ENCODE measurements at places on chromosomes 16 and 17. TPM values are rescaled to one million over a fixed set of nuclear protein-coding genes. Genes with fewer than 3 reads are reported as not detected.

DNA sequence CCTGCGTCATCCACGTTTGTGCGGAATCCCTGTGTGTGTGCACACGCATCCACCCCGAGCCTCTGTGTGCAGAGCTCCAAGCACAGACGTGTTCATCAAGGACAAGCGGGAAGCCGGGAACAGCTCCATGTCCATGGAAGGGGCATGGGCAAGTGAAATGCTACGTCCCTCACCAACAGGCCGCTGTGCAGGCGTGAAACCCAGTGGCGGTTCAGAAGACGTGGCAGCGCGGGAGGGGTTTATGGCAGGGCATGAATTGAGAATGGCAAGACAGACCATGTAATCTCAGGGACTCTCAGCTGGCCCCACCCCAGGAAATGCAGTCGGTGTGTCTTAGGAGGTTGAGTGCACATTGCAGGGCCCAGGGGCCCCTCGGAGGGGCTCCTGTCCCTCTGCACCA is 52.7 kb downstream of the TBC1D16 start:
- no peaks in the 10 kb centered on the region for H3K4me1 ChIP-seq
- H3K4me3 ChIP-seq: no peak overlapping the region
- no peaks in the 10 kb centered on the region for H3K36me3 ChIP-seq

DNA sequence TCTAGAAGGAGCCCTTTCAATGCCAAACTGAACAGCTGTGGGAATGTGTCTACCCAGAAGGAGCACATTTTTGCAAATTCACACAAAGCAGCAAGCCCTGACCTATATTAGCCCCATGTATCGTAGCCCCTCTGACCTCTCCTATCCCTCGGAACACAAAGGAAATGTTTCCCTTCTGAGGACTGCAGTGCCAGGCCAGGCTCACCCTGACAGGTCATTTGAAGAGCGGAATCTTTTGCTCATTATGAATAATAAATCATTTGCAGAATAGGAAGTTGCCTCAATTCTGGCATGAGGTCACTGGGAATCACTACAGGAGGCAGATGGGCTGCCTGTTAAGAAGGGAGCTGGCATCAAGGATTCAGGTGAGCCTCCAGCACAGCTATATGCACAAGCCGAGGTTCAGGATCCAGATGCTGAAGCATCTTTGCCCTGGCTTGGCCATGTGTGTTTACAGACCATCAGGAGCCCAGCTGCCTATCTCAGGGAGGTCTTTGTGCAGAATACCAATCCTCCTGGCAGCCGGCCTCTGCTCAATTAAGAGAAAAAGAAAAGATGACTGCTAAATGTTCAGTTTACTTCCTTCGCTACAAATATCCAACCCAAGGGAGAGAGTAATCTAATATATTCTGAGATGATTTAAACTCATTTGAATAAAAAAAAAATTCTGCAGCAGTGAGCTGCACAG is 119.4 kb downstream of the USP31 start:
- no peak overlapping the region for H3K27ac ChIP-seq
- no peaks in the 10 kb centered on the region for H3K4me1 ChIP-seq
- H3K4me3 ChIP-seq: no peak overlapping the region
- peaks cover 23% of the 10 kb centered on the region for H3K27me3 ChIP-seq
- ATAC-seq: no peak

- no peaks in the 10 kb centered on the region for H3K27me3 ChIP-seq
- H3K4me1 ChIP-seq: peaks cover 5% of the 10 kb centered on the region
- H3K27ac ChIP-seq: no peak overlapping the region
Observed at GRCh38 chr17:80356231-80356856, 58.6 kb upstream of the ENDOV start.

DNA sequence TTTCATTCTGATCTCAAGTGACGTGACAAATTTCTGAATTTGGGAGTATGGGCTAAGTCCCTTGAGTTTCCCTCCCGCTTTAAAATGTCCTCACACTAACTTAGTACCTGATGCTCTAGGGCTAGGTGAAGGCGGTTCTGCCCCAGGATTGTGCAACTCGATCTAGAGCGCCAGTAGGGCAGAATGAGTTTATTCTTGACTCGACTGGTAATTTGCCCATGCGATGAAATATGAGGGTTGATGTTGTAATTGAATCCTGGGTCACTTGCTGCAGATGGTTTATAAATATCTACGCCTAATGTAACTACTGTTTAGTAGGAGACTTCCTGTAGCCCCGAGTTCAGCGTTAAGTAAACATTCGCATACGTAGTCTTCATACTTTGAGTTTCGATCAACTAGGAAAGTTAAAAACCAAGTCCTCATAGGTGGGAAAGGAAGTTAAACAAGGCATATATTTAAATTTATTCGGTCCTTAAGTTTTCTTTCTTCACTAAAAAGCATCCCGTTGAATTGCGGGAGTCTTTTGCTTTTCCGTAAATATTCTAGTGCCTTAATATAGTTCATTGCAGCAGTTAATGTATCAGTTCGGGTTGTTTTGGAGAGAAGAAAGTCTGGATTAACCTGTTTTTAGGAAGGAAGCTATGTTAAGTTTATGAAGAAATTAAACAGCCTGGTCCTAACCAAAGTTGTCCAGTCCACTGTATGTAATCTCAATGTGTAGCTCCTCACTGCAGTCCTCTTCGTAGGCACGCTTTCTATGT is 1.6 kb downstream of the CTCF start:
- H3K4me1 ChIP-seq: peaks cover 25% of the 10 kb centered on the region
- ATAC-seq: no peak
- no peaks in the 10 kb centered on the region for H3K36me3 ChIP-seq
- no peaks in the 10 kb centered on the region for H3K27me3 ChIP-seq
- peak overlapping the region; percentile 90 for H3K4me3 ChIP-seq
- peak overlapping the region; percentile 89 for H3K27ac ChIP-seq

DNA sequence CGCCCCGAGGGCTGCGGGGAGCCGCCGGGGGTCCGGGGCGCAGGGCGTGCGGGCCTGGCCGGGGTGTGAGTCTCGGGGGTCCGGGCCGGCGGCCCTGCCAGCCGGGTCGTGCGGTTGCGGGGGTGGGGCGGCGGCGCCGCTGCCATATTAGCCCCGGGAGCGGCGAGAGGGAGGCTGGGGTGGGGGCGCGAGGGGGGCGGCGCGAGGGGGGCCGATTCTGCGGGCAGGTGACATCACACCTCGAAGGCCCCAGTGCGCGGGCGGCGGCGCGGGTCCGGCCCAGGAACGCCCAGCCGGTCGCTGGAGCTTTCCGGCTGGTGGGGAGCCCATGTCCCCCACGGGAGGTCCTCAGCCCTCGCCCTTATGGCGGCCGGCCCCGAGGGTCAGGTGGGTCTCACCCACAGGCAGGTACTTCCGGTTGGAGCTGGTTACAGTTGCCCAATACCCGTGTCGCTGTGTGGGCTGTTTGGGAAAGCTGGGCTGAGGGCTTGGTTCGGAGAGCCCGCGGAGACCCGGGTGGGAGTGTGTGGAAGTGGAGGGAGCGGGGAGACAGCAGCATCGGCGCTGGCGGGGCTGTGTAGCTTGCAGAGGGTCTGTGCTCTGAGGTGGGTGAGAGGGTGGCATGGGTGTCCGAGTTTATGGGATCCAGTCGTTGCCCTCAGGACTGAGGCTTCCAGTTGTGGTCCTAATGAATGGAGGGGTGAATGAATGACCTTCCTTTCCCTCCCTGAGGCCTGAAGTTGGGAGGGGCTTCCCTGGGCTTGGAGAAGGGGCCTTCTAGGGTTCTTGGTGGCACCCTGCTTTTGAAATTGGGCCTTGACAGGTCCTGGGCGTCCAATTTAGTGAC is 804 bp downstream of the ATP6V0C start:
- peaks cover 26% of the 10 kb centered on the region for H3K4me1 ChIP-seq
- H3K36me3 ChIP-seq: peaks cover 43% of the 10 kb centered on the region
- no peaks in the 10 kb centered on the region for H3K27me3 ChIP-seq

The KRTAP9-8 gene
- not detected for total RNA-seq

GRCh38 chr17:64598672-64599071 is 63.4 kb downstream of the SMURF2 start:
- ATAC-seq: no peak
- H3K4me1 ChIP-seq: peaks cover 13% of the 10 kb centered on the region
- H3K27ac ChIP-seq: peak overlapping the region; percentile 87
- no peaks in the 10 kb centered on the region for H3K27me3 ChIP-seq
- peaks cover 30% of the 10 kb centered on the region for H3K36me3 ChIP-seq

- peak overlapping the region; percentile 95 for H3K27ac ChIP-seq
- peak overlapping the region; percentile 67 for H3K4me3 ChIP-seq
- H3K27me3 ChIP-seq: no peaks in the 10 kb centered on the region
- peaks cover 45% of the 10 kb centered on the region for H3K4me1 ChIP-seq
Observed at GRCh38 chr16:20866145-20866772, 33.9 kb downstream of the DCUN1D3 start.

DNA sequence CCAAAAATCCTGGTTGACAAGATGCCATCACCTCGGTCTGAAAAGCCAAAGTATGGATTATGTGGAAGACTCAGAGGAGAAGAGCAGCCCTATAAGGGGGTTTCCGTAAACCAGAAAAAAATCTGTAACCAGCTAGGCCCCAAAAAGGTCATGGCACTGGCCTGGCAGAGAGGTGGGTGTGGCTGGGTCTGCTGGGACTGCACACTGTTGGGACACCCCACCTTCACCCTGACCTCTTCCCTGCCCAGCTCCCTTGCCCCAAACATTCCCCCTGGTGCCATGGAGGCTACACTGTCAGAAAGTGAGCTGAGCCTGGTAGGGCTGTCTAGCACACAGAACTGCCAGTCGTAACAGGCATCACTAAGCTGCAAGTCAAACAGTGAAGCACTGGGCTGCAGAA is 6.5 kb downstream of the SLC47A2 start:
- H3K27ac ChIP-seq: no peak overlapping the region
- H3K27me3 ChIP-seq: no peaks in the 10 kb centered on the region
- no peak for ATAC-seq
- no peak overlapping the region for H3K4me3 ChIP-seq

GRCh38 chr16:87608400-87608985 is 6.2 kb downstream of the JPH3 start:
- H3K27me3 ChIP-seq: peaks cover 38% of the 10 kb centered on the region
- H3K4me3 ChIP-seq: no peak overlapping the region
- ATAC-seq: no peak
- no peaks in the 10 kb centered on the region for H3K36me3 ChIP-seq

The PRM3 gene
- total RNA-seq: not detected

The ITGAL gene
- 319 TPM for total RNA-seq

The KRTAP1-1 gene
- total RNA-seq: not detected

- peak overlapping the region; percentile 83 for H3K27ac ChIP-seq
- H3K4me1 ChIP-seq: peaks cover 6% of the 10 kb centered on the region
- H3K36me3 ChIP-seq: no peaks in the 10 kb centered on the region
- H3K4me3 ChIP-seq: peak overlapping the region; percentile 84
- no peaks in the 10 kb centered on the region for H3K27me3 ChIP-seq
Observed at GRCh38 chr17:68011199-68011665, 15.0 kb upstream of the C17orf58 start.

- no peaks in the 10 kb centered on the region for H3K4me1 ChIP-seq
- H3K4me3 ChIP-seq: no peak overlapping the region
- no peak overlapping the region for H3K27ac ChIP-seq
- peaks cover 100% of the 10 kb centered on the region for H3K36me3 ChIP-seq
Observed at GRCh38 chr17:80363120-80363515, 51.8 kb upstream of the ENDOV start.

The CLEC18B gene
- 1.2 TPM for total RNA-seq

DNA sequence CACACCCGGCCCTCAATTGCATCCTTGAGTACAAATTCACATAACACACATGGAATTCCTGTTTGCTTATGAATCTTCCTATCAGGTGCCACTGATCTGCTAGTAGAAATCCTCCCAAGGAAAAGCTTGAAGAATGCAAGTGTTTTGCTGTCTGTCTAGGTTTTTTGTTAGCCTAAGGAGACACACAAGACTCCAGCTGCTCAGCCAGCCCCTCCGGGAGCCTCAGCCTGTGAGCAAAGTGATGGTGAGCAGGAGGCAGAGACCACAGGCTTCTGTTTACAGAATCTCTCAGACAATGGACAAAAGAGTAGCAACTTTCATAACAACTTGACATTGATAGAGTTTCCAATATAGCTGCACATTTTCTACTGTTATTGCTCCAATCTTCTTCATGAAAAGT is 18.4 kb upstream of the PRKCA start:
- peak overlapping the region; percentile 44 for H3K27ac ChIP-seq
- H3K4me1 ChIP-seq: peaks cover 26% of the 10 kb centered on the region
- no peaks in the 10 kb centered on the region for H3K36me3 ChIP-seq
- no peak for ATAC-seq
- H3K27me3 ChIP-seq: no peaks in the 10 kb centered on the region
- H3K4me3 ChIP-seq: no peak overlapping the region

DNA sequence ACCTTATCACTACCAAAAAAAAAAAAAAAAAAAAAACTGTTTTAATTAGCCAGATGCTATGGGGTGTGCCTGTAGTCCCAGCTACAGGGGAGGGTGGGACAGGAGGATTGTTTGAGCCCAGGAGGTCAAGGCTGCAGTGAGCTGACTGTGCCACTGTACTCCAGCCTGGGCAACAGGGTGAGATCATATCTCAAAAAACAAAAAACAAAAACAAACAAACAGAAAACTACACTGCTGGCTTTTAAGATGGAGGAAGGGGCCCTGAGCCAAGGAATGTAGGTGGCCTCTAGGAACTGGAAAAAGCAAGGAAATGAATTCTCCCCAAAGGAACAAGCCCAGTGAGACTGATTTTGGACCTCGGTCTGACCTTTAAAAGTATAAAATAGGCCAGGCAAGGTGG is 61.4 kb downstream of the BEAN1 start:
- H3K36me3 ChIP-seq: no peaks in the 10 kb centered on the region
- H3K27me3 ChIP-seq: no peaks in the 10 kb centered on the region
- no peak for ATAC-seq
- H3K27ac ChIP-seq: peak overlapping the region; percentile 31
- peaks cover 6% of the 10 kb centered on the region for H3K4me1 ChIP-seq

GRCh38 chr17:75764417-75764710 is 628 bp downstream of the GALK1 start:
- no peaks in the 10 kb centered on the region for H3K4me1 ChIP-seq
- H3K4me3 ChIP-seq: peak overlapping the region; percentile 80
- no peak for ATAC-seq
- H3K27me3 ChIP-seq: no peaks in the 10 kb centered on the region

GRCh38 chr17:44931376-44931775 is 16.1 kb upstream of the GFAP start:
- no peaks in the 10 kb centered on the region for H3K4me1 ChIP-seq
- H3K27me3 ChIP-seq: no peaks in the 10 kb centered on the region
- no peak overlapping the region for H3K4me3 ChIP-seq
- ATAC-seq: no peak
- H3K36me3 ChIP-seq: peaks cover 18% of the 10 kb centered on the region
- no peak overlapping the region for H3K27ac ChIP-seq

The MAF gene
- 375 TPM for total RNA-seq

The C17orf50 gene
- total RNA-seq: not detected

DNA sequence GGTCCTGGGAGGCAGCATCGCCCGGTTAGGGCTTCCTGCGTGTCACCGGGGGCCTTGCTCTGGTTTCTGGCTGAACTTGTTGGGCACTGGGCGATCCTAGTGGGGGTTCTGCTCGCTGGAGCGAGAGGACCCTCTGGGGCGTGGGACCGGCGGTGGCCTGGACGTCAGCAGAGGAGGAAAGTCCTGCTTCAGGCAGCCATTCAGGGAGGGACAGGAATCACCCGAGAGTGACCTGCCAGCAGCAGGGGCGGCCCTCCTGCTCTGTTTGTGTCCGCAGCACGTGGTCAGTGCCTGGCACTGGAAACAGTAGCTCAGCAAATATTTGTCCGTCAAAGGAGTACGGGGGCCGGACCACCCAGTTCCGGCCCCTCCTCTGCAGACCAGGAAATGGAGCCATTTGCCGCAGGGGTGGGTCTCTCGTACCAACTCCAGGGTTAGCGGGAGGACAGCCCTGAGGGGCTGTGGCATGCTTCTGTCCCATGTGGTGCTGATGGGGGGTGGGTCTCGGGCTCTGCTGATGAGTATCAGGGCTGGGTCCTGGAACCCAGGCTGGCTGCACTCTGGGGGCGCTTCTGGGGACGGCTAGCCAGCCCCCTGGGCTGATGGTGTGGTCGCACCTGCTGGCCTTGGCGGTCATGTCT is 48.3 kb downstream of the BAIAP2 start:
- no peaks in the 10 kb centered on the region for H3K27me3 ChIP-seq
- H3K4me1 ChIP-seq: no peaks in the 10 kb centered on the region
- H3K4me3 ChIP-seq: no peak overlapping the region
- ATAC-seq: no peak
- no peaks in the 10 kb centered on the region for H3K36me3 ChIP-seq

All from activated T-helper 17 cell treated with anti-CD3 and anti-CD28 coated beads, Interleukin-2, amount 50 U/mL, for 72 hours (primary cell).